ENCODE measurements at places on chromosomes 7 and 10. TPM values are rescaled to one million over a fixed set of nuclear protein-coding genes. Genes with fewer than 3 reads are reported as not detected.

Gene TMEM229A
- not detected for total RNA-seq

Gene OR6B1
- total RNA-seq: not detected

Gene VKORC1L1
- 15.1 TPM for total RNA-seq

Gene GRB10
- total RNA-seq: 41.8 TPM

Gene CNPY1
- not detected for total RNA-seq

Gene SGMS1
- 40.5 TPM for total RNA-seq

Gene CPA2
- not detected for total RNA-seq

Gene ZNF655
- 85.3 TPM for total RNA-seq

Gene RAMP3
- total RNA-seq: not detected

Gene GALNT17
- total RNA-seq: not detected

Gene PTPRZ1
- 0.29 TPM for total RNA-seq

Gene DMBT1
- not detected for total RNA-seq

Gene GPR26
- not detected for total RNA-seq

Gene PLEKHS1
- total RNA-seq: not detected

Gene INA
- total RNA-seq: 3.7 TPM

Gene THSD7A
- 0.44 TPM for total RNA-seq

Gene AGAP5
- total RNA-seq: 3.9 TPM

Gene KIN
- total RNA-seq: 5.3 TPM

Data from placental pericyte (primary cell).